ENCODE measurements at places on chromosomes 16 and 17.

DNA sequence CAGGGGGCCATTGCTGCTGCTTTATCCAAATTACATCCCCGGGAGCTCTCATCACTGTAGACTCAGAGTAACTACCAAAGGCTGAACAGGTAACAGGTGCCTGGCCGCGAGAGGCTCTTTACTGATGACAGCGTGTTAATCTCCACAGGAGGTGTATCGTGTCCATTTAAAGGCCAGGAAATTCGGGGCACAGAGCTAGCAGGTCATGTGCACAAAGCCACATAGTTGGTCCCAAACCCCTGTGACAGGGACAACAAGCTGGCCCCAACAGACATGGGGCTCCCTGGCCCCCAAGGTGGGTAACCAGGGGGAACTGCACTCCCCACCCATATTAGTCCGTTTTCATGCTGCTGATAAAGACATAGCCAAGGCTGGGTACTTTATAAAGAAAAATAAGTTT lies 55.3 kb upstream of the RBFOX3 start:
- DNase-seq, result no peak

- no peak for DNase-seq
Measured at GRCh38 chr17:43755389-43755875, 3.2 kb downstream of the SOST start.

DNA sequence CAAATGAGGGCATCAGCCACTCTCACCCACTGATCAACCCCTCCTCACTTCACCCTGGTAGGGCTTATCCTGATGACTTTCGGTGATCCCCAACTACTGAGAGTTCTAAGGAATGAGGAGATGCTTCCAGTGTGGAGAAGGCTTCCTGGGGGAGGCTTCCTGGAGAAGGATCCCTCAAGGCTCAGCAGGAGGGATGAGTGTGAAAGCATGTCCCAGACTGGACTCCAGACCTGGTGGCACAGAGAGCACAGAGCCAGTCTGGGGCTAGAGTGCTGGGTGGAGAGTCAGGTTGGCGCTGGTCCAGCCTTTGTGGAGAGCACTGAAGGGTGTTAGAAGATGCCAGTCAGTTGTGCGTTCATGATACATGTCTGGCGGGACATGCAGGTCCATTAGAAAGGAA lies 53.7 kb downstream of the PLD6 start:
- peak; percentile 15 for DNase-seq

DNA sequence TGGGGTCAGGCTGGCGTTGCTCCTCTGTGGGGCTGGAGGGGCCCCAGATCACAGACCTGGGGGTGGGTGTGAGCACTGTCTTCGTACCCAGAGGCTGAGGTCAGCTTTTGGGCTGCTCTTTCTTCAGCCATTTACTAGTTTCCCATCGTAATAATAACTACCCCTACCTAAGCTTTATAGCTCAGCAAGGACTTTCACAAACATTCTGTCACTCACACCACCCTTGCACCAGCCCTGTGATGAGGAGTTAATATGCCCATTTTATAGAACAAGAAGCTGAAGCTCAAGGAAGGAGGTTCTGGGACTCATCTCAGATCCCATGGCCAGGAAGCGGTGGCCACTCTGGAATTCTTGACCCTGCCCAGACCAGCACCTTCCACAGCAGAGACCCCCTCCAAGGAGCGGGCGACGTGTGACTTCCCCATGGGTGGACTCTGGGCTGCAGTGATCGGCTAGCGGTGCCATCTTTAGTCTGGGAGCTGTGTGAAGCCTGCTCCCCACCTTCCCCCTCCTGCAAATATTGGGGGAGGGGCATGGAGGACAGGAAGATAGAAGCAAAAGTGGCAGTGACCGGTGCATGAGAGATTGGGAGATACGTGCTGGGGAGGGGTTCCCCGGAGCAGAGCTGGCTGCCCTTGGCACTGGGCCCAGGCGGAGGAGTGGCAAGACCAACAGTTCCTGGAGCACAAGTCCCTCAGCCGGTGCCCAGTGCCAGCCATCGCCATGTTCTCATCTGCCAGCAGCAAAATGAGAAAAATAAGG lies 81.8 kb upstream of the TOB1 start:
- DNase-seq, result no peak

- no peak for DNase-seq
Measured at GRCh38 chr16:75053791-75054555, 55.1 kb downstream of the ZNRF1 start.

Data from fibroblast of skin of right biceps (primary cell).